ENCODE measurements at places on chromosomes 4 and X.

DNA sequence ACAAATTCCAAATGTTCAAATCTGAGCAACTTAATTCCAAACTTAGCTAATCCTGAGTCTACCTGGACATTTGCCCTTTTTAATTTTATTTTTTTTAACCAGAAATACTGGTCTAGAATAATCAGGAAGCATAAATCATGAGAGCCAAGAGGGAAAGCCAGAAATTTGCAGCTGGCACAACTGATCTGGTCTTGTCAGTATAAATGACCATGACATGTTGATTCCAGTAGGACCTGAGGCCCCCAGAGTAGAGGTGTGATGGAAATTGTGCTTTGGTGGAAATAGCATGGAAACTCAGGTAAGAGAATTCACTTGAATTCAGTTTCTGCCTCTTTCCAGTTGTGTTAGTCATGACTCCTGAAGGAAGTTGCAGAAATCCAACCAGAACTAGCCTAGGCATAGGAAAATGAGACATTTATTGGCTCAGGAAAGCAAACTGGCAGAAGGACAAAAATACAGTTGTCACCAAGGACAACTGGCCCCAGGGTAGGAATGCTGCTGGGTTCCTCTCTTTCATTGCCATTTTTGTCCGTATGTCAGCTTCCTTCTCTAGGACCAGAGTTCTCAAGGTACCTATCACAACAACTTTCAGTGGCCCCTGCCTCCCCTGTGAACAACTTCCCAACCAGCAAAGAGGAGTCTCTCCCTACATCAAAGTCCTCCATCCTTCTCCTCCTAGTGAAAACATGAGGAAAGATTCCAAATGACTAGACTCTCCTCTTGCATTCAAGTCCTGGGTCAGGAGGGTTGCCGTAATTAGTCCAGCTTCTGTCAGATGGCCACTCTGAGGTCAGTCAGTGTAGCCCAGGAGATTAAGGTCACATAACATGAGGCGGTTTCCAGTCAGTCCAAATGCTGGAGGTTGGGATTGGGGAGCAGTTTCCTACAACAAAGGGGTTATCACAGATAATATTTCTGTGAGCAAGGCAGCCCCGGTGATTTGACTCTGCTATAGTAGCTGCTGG is 29.3 kb upstream of the MYOZ2 start:
- DNase-seq, result no peak

GRCh38 chr4:37795581-37796195 is 30.8 kb upstream of the PGM2 start:
- no peak for DNase-seq

DNA sequence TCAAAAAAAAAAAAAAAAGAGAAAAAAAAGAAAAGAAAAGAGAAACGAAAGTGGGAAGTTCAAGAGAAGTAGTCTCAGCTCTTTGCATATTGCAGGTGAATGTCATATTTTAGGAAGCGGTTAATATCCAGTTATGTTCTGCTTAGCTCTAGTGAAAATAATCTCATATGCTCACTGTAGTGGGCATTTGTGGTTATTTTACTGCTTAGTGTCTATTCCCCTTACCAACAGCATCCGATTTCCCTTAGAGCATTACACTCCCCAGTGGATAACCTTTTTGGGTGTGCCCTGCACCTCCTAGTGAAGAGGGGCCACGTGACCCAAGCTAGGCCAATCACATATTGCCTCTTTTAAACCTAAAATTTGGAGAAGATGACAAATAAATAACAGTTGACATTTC is 111.2 kb upstream of the ZNF827 start:
- DNase-seq, result no peak

DNA sequence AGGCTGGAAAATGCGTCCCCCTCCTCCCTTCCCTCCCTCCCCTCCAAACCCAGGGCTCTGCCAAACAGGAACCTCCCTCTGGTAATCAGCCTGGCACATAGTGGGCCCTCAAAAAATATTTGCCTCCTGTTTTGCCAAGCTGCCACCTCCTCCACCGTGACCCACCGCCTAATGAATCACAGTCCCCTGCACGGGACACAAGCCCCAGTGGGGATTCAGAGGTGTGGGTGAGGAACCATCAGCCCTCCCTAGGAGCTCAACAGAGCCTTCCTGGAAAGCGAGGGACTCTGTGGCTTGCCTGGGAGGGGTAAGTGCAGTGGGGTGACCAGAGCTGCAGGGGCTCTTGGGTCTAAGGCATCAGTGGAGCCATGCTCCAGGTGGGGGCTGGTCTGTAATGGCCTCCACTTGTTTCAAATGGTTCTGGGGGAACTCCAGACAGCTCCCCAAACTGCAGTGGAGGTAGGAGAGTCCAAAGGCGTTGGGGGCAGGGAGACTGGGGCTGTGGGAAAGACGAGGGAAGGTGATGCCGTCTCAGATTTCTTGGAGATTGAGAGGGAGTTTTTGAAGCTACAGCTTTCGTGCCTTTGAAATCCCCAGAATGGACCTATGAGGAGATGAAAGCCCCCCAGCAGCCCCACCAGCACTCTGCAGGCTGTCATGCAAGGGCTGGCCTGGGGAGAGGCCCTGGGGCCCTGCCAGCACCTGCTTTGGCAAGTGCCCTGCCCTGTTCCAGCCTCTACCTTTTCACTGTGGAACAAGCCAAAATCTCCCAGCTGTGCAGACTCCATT is 1.0 kb upstream of the PPP2R2C start:
- DNase-seq, result peak; percentile 90

GRCh38 chrX:138692591-138692990 is 18.9 kb downstream of the FGF13 start:
- no peak for DNase-seq

DNA sequence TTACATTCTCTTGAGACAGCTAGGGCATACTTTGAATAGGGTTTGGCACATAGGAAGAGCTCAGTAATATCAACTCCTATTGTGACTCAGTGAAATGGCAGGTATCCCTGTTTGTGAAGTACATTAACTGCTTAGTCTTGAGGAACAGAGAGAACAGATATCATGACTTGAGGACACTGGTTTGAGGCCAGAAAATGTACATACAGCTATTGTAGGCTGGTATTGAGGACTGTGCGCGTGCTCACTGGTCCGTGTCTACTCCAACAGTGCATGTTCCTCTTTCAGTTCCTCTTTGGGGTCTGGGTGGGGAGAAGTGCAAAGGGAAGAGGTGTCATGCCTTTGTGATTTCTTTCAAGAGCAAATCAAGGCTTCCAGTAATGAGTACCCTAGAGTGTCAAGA is 34.6 kb upstream of the TBC1D9 start:
- DNase-seq, result no peak

GRCh38 chr4:169640261-169640870 is 20.0 kb downstream of the CLCN3 start:
- no peak for DNase-seq

DNA sequence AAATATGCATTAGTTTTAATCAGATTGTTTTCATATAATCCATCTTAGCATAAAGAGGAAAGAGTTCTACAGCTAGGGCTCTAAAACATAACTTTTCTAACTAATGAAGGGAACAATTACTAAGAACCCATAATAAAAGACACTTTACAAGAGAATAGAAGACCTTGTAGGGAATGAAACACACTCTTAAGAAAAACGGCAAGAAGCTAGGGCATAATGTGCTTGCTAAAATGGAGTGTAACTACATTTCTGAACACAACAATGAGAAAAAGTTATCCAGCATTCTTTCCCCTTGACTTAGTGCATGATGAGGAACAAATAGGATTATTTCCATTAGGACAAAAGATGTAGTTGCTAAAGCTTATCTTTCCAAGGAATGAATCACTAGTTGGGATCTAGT is 54.6 kb downstream of the ARHGAP6 start:
- DNase-seq, result no peak

- no peak for DNase-seq
Measured at GRCh38 chr4:10746371-10747171, 62.0 kb upstream of the CLNK start.

- no peak for DNase-seq
Measured at GRCh38 chrX:48761674-48762471, at the start of gene GLOD5. GLOD5 (plus strand) TSS chrX:48761747; CDS start chrX:48761791, 44 bp downstream.

DNA sequence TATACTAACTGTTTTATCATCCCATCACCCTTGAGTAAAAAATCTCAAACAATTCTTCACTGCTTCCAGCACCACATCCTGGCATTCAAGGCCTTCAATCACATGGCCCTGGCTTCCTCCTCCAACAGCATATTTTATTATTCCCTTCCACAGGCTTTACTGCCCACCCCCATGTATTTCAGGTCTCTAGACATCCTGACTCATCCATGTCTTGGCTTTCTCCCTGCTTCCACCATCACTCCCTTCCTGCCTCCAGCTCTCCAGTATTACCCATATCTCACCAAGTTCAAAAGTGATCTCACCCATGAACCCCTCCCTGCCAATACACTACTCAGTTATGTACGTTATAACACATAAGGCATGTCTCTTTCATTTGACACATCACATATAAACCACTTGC is 34.7 kb upstream of the PLAC1 start:
- DNase-seq, result no peak

DNA sequence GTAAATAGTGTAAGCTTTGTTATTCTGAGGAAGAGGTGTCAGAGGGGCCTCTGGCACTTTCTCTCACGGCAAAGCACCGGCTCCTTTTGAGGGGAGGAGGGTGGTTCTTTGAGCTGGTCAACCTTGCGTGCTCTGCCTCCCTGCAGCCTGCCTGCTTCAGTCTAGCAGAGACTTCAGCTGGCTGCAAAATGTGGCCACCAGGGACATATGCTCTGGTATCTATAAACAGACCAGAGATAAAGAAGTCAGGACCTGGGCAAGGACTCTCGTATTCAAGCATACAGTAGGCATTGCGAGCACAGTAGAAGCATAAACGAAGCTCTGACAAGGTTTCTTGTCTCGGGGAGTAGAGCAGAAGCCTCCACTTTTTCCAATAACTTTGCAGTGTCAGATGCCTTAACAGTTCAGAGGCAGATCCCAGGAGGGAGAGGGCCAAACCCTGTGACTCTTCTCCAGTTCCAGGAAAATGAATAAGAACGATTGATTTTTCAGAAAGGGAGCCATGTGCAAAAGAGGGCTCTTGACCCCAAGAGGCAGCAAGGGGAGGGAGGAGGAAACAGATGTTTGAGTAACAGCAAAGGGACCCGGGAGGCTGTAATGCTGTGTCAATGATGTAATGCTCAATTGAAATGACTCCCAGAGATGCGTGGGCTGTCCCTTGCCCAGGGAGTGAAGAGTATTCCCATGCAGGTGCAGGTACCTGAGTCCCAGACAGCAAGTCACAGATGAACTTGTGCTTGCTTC is 57.9 kb upstream of the TEX13D start:
- no peak for DNase-seq

- no peak for DNase-seq
Measured at GRCh38 chr4:57080781-57081650, 29.2 kb downstream of the IGFBP7 start.

GRCh38 chr4:142815834-142816233 is 30.3 kb downstream of the INPP4B start:
- DNase-seq, result no peak

- no peak for DNase-seq
Measured at GRCh38 chr4:80213117-80213815, 16.0 kb downstream of the PRDM8 start.

GRCh38 chr4:102518703-102519131 is 17.6 kb downstream of the NFKB1 start:
- DNase-seq, result no peak

- DNase-seq, result no peak
Measured at GRCh38 chrX:154369449-154370299, 4.8 kb downstream of the FLNA start.

DNA sequence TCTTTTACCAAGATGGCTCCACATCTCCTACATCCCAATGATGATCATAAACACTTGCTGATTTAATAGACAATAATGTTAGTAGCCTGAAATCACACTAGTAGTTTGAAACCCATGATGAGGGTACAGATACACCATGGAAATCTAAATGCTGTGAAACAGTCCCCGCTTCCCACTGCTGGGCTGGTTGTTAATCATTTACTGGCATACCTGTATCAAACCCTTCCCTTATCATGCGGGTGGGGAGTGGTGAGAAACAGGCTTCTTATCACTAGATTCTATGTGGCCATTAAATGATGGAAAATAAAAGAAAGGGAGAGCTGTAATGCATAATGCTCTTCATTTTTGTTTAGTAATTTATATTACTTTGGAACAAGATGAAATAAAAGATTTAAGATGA is 21.9 kb downstream of the MAOA start:
- DNase-seq, result no peak

DNA sequence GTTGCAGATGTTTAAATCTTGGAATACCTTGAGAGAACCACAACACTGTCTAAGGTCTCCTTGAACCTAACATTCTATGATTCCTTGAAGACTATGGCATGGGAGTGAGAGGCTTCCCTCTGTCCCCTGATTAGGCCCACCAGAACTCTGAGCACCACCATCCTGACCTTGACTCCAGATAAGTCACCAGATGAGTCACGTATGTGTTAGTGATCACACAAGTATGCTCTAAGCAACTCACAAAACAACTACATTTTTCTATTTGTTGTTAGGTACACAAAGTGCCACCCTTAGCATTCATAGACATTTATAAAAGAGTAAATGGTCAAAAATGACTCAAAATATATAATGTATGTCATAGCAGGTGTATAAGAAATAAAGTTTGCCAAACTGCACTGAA is 252.9 kb upstream of the CXXC4 start:
- DNase-seq, result no peak

DNA sequence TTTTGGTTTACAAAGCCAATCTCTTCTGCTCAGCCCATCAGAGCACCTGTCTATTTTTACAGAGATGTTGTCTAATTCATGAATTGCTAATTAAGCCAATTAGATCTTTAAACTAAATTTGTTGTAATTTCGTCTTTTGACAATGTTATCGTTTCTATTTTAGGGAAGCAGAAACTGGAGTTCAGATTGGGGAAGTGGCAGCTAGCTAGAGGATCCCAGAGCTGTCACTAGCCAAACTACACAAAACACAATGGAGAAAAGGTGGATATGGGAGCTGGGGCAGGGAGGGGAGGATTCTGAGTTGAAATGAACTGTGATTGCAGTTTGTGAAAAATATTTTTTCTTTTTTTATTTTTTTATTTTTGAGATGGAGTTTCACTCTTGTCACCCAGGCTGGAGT is 35.8 kb downstream of the CASP3 start:
- DNase-seq, result no peak

DNA sequence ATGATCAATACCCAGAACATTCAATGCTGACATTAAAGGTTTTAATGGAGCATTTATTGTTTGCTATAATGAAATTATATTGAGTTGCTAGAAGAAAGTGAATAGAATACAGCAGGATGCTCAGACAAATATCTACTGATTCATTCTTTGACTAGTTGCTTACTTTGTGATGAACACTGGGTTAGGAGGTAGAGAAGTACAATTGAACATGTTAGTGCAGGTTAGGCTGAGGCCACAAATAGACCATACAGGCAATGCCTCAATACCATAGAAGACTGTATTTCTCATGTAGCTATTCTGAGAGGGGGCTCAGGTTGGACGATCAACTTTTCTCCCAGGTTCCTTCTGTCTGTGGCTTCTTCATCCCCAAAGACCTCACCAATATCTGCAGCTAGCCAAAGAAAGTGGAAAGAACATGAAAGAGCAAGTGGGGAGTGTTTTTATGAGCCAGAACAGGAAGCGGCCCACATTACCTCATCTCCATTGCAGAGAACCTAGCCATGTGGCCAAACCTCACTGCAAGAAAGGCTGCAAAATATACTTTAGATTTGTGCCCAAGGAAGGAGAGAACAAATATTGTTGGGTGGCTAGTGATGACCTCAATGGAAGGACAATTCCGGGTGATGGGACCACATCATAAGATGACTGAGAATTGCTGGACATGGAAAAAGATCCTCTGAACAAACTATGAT is 180.3 kb upstream of the GATB start:
- peak; percentile 10 for DNase-seq
